Uterus (tissue), 4 donors: ENCODE measurements at places on chromosomes 2 and 18. TPM values are rescaled to one million over a fixed set of nuclear protein-coding genes. Genes with fewer than 3 reads are reported as not detected.
A peak's percentile ranks its signal among the peaks of the same experiment; 100 is the strongest.

DNA sequence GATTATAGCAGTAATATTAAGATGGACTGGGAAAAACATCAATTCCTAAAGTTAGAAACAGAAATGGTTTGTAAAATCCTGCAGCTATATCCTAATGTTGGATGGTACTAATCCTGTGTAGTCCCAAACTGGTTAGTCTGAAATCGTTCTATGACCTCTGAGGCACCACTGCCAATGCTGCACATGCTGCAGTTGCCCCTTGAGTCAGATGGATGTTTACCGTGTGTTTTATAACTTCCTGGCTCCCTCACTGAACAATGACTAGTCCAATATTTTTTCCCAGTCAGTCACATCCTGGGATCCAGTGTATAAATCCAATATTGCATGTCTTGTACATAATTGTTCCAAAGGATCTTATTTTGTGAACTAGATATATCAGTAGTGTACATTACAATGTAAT, 226.7 kb upstream of the PKDCC start:
- no peak for DNase-seq

DNA sequence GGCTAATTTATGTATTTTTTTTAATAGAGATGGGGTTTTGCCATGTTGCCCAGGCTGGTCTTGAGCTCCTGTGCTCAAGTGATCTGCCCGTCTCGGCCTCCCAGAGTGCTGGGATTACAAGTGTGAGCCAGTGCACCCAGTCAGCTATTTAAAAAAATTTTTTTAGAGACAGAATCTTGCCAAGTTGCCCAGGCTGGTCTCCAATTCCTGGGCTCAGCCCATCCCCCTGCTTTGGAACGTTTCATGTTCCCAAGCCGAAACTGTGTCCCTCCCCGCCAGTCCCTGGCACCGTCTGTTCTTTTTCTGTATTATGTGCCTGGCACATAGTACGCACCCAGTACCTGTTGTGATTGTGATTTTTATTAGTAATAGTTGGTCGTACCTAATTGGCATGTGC, 63.1 kb upstream of the MGAT5 start:
- DNase-seq: no peak

- DNase-seq: no peak
Measured at GRCh38 chr2:134462791-134463698, 209.2 kb downstream of the MGAT5 start.

DNA sequence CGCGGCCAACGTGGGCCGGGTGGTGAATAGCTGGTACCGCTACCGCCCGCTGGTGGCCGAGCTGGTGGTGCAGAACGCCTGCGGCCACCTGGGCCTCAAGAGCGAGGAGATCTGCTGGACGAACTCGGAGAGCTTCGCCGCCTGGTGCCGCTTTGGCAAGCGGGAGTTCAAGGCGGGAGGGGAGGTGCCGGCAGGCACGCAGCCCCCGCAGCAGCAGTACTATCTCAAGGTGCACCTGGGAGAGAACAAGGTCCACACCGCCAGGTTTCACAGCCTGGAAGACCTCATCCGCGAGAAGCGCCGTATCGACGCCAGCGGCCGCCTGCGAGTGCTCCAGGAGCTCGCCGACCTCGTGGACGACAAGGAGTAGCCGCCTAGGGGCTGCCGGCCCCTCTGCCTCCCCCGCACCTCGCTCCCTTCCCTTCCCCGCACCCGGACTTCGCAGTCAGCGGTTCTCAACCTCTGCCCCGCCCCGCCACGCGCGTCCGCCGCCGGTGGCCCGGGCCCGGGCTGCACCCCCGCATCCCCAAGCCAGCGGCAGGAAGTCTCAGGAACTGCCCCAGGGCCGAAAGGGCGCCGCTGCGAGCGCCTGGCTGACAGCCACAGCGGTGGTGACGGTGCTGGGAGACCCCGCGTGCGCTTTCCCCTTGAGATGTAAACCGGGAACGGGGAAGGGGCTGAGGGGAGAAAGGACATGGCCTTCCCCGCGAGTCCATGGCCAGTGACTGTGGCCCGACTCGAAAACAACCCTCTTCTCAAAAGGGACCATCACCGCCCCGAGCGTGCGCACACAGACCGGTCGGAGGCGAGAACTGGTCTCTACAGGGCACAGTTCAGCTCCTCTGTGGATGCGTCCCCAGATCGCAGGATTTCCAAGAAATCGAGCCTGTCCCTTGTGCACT, 2.2 kb downstream of the LRATD1 start:
- peak; percentile 72 for DNase-seq

- no peak for DNase-seq
Measured at GRCh38 chr2:173962583-173963110, 2.5 kb downstream of the SP3 start.

DNA sequence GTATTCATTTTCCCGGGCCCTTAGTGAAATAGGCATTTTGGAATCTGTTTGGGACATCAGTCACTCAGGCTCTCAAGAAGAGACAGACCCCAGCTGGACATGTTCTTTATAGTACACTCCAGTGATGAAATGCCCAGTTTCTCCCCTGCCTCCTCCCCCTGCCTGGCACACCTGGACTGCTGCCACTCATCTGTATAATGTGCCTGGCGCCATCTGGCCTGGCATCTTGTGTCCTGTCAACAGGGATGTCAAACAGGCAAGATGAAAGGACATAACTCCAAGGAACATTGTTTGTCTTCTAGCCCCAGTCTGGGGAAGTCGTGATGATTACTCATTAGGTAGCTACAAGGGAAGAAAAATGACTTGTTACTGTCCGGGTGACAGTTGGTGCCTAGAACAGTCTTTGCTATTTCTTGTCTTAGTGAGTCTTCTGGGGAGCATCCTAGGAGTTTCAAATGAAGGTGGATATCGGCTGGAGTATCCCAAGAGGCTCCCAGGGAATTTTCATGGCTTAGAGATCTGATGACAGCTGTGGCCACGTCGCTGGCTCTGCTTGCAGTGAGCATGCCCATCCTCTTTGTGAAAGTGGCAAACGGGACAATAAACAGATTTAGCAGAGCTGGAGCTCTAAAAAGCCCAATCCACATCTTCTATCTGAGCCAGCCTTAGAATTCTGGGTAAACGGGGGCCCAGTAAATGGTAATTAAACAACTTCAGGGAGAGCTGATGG, 153.6 kb downstream of the ALK start:
- DNase-seq: no peak

- no peak for DNase-seq
Measured at GRCh38 chr2:202636213-202636513, 1.4 kb downstream of the FAM117B start.

DNA sequence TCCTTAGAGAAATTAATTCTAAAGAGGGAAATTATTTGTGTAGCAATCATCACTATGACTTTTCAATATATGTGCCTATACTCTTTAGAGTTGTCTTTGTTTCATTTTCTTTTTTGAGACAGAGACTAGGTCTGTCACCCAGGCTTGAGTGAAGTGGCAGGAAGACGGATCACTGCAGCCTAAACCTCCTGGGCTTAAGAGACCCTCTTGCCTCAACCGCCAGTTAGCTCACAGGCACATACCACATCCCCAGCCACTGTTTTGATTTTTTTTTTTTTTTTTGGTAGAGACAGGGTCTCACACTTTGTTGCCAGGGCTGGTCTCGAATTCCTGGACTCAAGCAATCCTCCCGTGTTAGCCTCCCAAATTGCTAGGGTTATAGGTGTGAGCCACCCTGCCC, 12.4 kb downstream of the YWHAQ start:
- no peak for DNase-seq

Gene CSRNP3
- 1.0 TPM for total RNA-seq

Gene TBR1
- not detected for total RNA-seq

Gene DSC3
- 15.7 TPM for total RNA-seq
